ENCODE measurements at places on chromosomes 7 and 10.

DNA sequence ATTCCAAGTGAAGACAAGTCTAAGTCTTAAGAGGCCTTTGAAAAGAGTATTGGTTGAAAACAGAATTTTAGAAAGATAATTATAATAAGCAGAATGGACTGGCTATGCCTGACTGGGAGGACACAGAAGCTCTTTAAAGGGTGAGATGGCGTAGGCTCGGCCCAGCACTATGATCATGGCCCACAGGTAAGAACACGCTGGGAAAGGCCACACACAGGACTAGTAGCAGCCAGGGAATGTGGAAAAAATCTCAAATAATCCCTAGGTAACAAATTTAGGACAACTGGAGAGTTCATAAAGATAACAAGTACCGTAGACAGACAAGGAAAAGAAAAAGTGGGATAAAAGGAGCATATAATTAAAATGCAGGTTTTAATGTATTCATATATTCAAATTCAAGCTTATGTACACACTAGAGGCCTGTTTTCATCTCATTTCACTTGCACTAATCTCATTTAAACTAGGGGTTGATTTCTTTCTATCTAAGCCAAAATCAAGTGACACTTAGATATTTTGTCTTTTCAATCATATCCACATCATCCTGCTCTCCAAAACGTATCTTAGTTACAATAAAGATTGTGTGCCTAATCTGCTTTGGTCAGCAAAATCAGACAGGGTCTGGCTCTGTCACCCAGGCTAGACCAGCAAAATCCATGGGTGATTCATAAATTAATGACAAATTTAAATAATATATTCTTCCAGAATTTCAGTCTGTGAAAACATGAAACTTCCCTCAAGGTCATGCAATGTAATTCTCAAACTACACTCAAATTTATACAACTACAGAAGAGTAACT is 53.0 kb downstream of the EZH2 start:
- no peak for DNase-seq

DNA sequence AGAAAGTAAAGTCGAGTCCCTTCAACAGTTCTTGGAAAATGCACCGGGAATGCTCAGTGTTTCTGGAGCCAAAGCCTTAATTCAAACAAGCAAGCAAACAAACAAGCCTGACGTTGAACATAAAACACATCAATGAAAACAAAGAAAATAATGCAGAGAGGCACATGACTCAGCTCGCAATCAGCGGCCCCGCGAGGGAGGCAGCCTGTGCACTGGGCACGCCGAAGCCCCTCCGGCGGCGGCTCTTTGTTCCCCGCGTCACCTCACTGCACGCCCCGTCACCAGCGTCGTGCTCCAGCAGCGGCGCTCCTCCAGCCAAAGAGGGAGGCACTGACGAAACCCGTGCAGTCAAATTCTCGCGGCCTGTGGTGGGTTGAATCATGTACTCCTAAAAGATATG is 151.5 kb downstream of the DNAJB6 start:
- no peak for DNase-seq

- DNase-seq, result no peak
These were observed 6.0 kb upstream of the REEP3 start for GRCh38 chr10:63515002-63515763.

GRCh38 chr10:132400547-132401151 is 3.6 kb downstream of the PWWP2B start:
- DNase-seq, result no peak

DNA sequence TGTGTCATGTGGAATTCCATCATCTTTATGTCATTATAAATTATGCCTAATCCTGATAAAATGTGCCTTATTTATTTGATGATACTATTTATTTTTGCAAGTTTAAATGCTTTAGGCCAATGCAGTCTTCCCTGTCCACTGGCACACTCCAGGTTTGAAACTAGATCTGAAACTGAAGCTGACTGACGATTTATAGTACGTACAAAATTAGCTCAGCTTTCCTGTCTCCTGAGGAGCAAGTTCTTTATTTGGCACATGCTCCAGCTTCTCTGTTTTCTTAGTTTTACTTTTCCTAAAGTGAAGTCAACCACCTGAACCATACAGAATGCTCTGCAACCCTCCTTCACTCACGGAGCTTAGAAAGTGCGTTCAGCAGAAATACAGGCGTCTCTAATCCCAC is 164.1 kb downstream of the HECW1 start:
- no peak for DNase-seq

Measured in GM10248 (cell line).